ENCODE measurements at places on chromosomes 11 and 22.
A peak's percentile ranks its signal among the peaks of the same experiment; 100 is the strongest.

GRCh38 chr11:128467610-128468041, 119.7 kb downstream of the ETS1 start:
- DNase-seq = no peak

DNA sequence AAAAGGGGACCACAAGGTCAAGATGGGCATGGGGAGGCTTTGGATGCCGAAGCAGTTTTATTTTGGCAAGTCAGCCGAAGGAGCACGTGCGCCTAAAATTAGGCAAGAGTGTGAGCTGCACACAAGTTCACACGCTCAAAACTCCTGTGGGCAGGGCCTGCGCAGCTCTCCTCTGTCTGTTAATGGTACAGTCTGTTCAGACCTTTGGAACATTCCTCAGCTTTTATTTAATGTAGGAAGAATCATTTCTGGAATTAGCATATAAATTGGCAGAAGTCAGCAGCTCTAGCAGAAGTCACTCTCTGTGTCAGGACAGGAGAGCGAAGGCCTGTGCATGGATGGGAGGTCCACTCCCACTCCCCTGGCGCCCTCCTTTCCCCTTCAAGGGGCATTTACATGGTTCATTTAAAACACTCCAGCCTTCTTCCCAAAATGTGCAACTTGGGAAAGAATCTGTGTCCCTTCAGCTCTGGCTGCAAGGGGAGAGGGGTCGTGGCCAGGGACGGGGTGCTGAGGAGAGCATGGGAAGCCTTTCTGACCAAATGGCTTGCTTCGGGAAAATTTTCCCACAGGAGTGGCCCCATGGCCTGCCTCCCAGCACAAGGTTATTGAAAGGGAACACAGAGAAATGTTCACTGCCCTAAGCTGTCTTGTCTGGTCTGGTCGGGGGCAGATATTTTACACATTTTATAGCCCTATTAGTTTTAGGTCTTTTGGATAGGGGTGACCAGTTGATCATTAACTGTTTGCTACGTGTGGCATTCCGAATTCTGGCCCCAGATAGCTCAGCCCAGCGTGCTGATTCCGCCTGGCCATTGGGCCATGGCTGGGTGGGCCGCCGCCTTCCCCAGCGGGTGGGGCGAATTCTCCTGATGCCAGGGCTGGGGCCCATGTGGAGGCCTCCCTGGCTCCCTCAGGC, 43.9 kb upstream of the SMIM38 start:
- DNase-seq = no peak

DNA sequence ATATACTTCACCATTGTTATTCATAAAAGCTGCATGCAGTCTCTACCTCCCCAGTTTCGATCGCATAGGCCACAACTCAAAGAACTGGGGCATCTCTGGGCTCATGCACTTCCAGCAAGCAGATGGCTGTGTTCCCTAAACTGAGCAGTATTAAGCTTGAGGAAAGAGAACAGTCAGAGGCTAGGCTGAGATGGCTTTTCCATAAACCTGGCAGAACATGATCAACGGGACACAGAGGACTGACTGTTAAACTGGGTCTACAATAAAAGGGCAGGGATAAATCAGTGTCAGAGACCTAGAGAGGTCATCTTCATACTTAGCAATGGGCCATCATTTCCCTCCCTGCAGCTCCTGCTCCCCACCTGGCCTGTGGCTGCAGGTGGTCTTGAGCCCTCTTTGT, 171.0 kb upstream of the NECTIN1 start:
- DNase-seq = no peak

DNA sequence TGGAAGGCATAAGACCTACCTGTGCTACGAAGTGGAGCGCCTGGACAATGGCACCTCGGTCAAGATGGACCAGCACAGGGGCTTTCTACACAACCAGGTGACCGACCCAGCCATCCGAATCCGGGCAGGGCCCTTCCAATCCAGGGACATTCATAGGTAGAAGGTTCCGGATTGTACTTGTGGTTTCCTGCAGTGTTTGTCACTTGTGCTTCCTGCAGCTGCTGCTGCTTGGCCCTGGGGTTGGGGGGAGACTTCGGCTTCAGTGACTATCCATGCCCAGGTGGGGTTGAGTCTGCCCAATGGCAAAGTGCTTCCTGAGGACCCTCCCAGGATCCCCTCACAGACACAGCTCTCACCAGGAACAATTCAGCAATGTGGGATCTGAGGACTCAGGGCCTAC, 2.2 kb downstream of the APOBEC3A start:
- DNase-seq = no peak

DNA sequence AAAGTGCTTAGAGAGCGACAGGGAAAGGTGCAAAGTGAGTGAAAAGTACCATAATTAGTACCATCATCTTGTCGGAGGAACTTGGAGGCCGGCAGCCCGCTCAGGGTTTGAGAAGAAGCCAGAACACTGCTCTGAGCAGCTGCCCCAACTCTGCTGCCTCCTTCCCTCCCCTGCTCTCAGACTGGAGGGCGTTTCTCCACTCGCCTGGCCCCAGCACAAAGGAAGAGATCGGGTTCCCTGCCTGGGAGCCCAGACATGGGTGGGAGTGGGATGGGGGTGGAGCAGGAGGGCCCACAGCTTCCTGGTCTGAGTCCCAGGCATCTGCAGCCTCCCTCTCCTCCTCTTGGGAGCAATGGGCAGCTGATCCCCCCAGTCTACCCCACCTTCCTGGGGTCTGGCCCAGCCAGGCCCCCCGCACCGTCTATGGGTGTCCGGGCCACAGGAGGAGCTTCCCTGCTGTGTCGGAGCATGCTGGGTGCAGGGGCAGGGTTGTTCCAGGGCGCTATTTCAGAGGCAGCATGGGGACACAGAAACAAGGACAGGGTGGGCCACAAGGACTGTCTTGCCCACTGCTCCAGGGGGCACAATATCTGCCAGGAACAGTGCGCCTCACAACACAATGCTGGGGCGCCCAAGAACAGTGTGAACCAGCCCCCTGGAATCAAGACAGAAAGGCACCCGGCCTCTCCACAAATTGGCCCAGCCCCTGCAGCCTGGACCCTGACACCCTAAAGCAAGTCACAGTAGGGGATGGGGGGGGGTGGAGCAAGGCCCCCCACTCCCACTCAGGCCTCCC, 4.8 kb downstream of the LIF start:
- no peak for DNase-seq

DNA sequence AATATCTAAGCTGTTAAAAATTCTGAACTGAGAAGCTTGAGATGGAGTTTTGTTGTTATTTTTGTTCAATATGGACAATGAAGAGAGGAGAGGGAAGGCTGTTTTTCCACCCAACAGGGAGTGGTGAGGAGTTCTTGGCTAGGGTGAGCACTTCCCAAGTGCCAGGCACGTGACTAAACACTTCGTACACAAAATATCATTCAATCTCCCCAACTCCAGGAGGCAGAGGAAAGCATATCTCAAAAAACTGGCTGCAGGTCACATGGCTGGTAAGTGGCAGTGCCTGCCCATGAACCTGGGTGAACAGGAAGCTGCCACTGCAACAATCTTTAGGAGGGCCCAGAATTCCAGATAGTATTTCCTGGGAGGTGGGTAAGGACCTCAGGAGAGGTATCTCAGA, 11.6 kb downstream of the ELF5 start:
- DNase-seq = no peak

GRCh38 chr11:95584589-95584988, 205.0 kb downstream of the FAM76B start:
- no peak for DNase-seq

DNA sequence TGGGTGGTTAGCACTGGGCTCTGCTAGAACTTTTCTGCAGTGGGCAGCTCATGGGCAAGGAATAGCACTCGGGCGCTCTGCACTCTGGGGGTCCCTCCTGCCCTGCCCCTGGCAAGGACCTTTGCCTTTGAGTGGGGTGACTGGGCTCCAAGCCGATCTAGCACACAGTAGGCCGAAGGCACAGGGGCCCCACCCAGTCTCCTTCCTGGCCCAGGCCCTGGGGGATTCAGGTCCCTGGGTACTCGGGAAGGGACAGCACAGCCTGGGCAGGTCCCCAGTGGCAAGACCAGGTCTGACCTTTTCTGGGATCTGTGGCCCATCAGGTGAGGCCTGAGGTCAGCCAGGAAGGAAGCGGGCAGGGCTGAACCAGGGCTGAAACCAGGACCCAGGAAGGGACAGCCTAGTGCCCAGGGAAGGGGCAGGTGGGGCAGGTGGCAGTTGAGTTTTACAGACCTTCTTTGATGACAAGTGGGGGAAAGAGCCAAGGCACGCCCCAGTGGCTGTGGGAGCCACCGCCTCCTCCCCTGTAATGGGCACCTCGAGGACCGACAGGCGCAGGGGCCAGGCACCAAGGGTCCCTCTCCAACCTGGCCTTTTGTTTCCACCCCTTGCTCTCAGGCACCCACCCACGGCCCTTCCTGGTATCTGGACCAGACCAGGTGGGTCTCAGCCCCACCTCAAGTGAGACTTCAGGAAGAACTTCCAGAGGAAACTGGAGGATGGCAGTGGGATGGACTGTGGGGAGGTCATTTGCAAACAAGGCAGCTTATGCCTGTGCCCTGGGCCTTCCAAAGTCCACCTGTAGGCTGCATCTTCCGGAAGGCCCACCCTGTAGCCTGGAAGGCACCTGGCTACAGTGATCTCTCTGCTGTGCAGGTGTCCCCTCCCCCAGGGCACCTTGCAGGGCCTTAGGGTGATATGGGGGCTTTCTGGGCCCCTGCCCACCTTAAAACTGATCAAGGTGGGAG, 883 bp upstream of the AIFM3 start:
- no peak for DNase-seq

- DNase-seq = no peak
Observed at GRCh38 chr22:31229402-31230079, 17.4 kb downstream of the LIMK2 start.

GRCh38 chr22:25452116-25452700, 112.3 kb upstream of the GRK3 start:
- no peak for DNase-seq

DNA sequence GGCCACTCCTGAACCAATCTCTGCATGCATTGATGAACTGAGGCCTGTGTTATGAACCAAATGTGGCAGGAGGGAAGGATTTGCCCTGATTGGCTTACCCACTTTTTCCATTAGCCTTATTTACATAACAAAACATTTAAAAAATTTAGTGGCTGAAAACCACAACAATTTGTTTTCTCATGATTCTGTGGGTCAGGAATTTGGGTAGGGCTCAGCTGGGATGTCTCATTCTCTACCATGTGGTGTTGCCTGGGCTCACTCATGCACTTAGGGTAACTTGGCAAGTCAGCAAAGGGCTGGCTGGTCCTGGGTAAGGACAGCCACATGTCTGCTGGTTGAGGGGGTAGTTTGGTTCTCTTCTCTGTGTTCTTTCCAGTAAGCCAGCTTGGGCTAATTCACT, 35.1 kb upstream of the CYP2R1 start:
- DNase-seq = no peak

- DNase-seq = no peak
Observed at GRCh38 chr22:24683691-24684090, 80.7 kb downstream of the GGT1 start.

DNA sequence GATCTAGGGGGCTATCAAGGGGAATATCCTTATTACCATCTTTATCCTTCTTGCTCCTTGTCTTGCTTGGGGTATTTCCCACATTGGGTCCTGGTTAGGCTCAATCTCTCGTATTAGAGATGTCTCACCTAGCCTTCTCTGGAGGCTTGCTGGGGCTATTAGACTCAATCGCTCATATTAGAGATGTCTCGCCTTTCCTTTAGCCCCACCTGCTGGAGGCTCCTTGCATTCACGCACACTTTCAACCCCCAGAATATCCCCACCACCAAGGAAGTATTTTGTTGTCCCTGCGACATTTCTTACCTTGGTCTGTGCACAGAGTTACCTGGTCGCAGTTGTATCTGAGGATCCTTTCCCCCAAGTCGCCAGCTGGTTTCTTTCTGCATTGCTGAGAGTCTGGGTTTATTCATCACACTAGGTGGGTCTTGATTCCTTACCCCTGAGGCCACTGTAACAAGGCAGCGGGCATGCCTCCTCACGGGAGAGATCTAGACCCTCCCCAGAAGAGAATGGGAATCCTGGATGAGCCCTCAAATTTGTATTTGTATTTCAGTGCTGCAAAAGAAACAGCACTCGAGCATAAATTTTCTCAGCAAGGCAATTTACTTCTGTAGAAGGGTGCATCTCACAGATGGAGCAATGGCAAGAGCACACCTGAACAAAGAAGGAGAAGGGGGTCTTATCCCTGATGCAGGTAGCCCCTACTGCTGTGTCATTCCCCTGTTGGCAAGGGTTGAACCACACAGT, 15.9 kb upstream of the HYLS1 start:
- peak; percentile 14 for DNase-seq

GRCh38 chr11:113579292-113579940, 104.2 kb upstream of the DRD2 start:
- no peak for DNase-seq

DNA sequence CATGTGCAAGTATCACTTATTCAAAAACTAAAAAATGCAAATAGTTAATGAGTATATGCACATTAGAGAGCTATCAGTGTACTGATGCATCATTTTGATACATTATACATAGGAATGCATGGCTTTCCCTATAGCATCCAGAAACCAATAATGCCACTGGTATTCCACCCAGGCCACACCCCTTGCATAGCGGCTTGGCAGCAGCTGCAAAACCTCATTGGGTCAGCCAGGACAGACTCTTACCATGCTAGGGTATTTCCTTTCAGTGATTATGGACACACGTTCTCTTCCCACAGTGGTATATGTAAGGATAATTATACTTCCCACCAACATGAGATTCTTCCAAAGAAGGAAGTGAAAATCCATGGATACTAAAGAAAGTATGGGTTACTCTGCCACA, 145.9 kb upstream of the PITPNB start:
- no peak for DNase-seq

DNA sequence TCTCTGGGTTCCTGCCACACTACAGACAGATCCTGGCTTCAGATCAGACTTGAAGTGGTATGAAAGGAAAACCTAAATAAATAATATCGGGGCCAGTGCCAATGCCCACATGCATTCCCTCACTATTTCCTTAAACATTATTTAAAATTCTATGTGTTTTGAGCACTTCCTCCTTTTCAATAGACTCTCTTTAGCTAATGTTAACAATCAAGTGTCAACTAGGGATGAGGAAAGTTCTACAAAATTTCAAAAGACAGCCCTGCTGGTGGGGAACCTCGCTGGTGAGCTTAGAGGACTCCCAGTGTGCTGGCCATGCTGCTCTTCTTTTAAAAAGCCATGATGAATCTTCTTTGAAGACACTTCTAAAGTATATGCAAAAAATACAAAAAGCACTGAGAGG, 87.5 kb downstream of the ENTHD1 start:
- DNase-seq = no peak

- DNase-seq = no peak
Observed at GRCh38 chr11:8586184-8586583, 7.8 kb downstream of the STK33 start.

GRCh38 chr11:27100534-27100933, 59.9 kb downstream of the BBOX1 start:
- no peak for DNase-seq

GRCh38 chr11:62497132-62497801, 49.3 kb downstream of the AHNAK start:
- DNase-seq = no peak
